Left ventricle myocardium superior (tissue), 1 donor: ENCODE measurements at places on chromosomes 3 and 15. TPM values are rescaled to one million over a fixed set of nuclear protein-coding genes. Genes with fewer than 3 reads are reported as not detected.

- no peak for DNase-seq
Observed at GRCh38 chr3:14925729-14926591, 21.4 kb upstream of the NR2C2 start.

DNA sequence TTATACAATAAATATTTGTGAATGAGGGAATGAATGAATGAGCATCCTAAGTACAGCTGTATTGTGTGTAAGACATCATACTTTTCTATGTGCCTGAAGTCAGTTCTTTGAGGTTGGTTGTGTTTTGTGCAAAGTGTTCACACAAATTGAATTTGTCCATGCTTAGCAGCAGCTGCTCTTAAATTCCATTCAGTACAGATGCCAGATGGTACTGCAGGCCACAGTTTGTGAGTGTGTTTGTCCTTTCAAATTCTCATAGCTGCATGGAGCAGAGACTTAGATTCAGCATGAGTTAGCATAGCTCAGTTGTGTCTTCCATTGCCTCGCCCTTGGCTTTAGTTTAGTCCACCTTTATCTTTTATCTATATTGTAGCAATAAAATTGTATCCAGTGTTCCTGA, 3.8 kb upstream of the ZNF385D start:
- no peak for DNase-seq

- no peak for DNase-seq
Observed at GRCh38 chr3:167302678-167303077, 77.4 kb downstream of the ZBBX start.

- DNase-seq: no peak
Observed at GRCh38 chr3:140077406-140077805, 142.4 kb downstream of the CLSTN2 start.

- no peak for DNase-seq
Observed at GRCh38 chr3:79204351-79204750, 563.4 kb downstream of the ROBO1 start.

- no peak for DNase-seq
Observed at GRCh38 chr3:98761643-98762229, 1.4 kb upstream of the ST3GAL6 start.

DNA sequence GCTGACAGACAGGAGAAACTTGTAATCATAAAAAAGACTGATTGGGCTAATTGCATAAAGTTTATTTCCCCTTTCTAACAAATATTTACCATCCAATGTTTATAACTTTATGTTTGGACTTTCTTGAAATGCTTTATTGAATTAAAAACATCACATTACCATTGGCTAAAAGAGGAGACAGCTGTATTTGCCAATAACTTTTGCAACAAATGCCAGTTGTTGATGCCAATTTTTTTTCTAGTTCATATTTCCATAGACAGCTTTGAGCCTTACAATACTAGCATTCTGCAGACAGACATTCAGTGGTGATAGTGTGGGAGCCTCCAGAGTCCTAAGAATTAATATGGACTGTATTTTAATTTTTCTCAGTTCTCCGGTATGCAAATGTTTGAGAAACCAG, 198.4 kb downstream of the ADAMTS17 start:
- no peak for DNase-seq

- DNase-seq: no peak
Observed at GRCh38 chr3:50630877-50631276, 13.9 kb downstream of the MAPKAPK3 start.

GRCh38 chr15:71462638-71463037, 347.4 kb downstream of the THSD4 start:
- no peak for DNase-seq

DNA sequence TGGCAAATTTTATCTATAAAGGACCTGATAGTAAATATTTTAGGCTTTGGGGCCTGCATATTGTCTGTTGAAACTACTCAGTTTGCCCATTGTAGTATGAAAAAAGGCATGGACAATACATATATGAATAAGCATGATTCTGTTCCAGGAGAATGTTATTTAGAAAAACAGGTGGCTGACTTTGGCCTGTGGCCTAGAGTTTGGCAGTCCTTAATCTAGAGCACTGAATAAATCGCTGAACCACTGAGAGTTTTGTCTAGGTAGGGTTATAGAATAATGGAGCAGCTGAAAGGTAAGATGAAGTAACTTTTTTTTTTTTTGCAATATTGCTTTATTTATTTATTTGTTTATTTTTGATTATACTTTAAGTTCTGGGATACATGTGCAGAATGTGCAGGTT, 75.0 kb downstream of the LRRC49 start:
- DNase-seq: no peak

DNA sequence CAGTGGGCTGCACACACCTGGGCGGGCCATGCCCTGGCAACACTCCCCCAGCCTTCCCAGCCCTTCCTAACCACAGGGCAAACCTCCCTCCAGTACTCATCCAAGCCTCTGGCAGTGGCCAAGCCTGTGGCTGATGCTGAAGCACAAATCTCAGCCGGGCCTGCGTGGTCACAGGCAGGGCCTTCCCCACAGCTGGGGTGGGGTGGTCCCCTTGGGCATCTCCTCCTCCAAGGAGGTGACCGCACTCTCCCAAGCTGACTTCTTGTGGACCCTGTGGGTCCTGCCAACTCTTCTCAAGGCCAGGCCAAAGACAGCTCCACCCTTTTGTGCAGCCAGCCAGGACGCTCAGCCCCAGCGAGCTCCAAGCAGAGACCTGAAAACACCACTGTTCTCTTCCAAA, 21.4 kb downstream of the GRAMD2A start:
- DNase-seq: no peak

The DAZL gene
- not detected for total RNA-seq

The CLDN18 gene
- total RNA-seq: not detected

The LYZL4 gene
- total RNA-seq: not detected

The EBLN2 gene
- 0.69 TPM for total RNA-seq

The CHDH gene
- total RNA-seq: 12.7 TPM

The DGKG gene
- 18.2 TPM for total RNA-seq
